ENCODE measurements at places on chromosomes 12 and 14.
A peak's percentile ranks its signal among the peaks of the same experiment; 100 is the strongest.

DNA sequence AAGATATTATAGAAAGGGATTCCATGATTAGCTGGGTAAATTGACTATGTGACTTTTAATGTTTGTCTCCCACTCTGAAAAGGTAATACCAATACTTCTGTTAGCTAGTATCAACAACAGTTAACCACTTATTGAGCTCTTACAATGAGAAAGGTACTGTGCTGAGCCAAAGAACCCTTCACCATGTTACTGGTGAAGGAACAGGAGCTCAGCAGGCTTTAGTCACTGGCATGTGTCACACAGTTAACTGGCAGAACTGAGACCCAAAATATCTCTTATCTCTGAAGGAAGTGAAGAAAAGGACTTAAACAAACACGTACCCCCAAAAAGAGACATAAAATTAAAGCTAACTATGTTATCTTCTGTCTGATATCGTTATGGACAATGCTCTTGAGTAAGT lies 170.6 kb downstream of the MED13L start:
- no peak for DNase-seq

GRCh38 chr14:70203686-70204085 lies 14.9 kb upstream of the SLC8A3 start:
- no peak for DNase-seq

GRCh38 chr14:83558946-83559345 lies 1971.0 kb upstream of the FLRT2 start:
- DNase-seq = no peak

DNA sequence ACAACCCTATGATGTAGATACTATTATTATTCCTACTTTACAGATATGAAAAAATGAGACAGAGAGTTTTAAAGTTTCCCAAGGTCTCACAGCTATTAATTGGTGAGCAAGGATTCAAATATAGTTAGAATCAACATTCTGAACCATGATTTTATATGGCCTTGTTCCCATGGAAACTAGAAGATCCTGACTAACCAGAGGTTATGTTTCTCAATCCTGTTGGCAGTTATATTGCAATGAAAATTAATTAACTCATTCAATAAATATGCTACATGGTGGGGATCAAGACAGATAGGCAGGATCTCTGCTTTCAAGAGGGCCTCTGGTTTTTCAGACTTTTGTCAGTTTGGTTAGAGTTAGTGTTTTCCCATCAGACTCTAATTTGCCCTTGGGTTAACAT lies 9.3 kb upstream of the FUT8 start:
- no peak for DNase-seq

GRCh38 chr12:12467264-12467663 lies 95.4 kb downstream of the DUSP16 start:
- peak; percentile 52 for DNase-seq

DNA sequence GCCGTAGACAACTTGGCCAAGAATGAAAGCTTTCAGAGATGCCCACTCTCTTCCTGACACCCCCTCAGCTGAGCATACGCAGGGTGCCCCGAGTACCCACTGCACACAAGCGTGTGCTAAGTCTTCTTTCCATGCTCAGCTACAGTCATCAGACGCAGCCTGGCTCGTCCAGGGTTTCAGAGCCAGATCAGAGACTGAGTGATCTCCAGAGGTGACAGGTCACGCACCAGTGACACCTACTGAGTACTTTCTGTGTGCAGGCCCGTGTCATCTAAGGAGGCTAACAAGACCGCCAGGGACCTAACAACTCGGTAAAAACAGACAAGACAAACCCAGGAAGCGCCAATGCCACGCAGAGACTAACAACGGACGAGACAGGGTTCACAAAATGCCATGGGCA lies 25.1 kb downstream of the STX2 start:
- DNase-seq = no peak

GRCh38 chr14:85613496-85613895 lies 83.6 kb downstream of the FLRT2 start:
- DNase-seq = no peak

DNA sequence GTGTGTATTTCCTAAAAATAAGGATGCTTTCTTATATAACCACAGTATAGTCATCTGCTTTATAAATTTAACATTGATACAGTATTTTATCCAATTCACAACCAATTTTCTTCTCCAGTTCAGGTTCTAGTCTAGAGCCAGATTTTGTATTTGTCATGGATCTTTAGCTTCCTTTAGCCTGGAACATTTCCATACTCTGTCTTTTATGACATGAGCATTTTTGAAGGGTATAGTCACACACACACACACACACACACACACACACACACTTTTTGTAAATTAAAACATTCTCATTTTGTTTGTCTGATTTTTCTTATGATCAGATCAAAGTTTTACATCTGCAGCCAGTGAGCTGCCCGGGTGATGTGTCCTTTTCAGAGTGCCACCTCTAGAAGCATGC lies 25.4 kb downstream of the CGRRF1 start:
- no peak for DNase-seq

DNA sequence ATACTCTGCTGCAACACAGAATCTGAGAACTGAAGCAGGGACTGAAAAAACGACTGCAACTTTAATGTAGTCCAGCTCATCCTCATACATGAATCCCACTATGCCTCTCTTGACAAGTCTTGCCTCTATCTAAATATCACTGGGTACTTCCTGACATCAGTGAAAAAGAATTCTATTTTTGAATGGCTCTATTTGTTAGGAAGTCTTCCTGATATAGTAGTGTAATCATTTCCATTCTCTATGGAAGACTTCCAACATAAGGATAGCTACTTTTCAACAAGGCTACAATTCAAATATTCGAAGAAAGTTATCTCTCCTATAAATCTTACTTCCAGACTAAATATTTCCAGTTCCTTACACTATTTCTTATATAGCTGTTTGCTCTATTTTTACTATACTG lies 167.5 kb downstream of the MDGA2 start:
- DNase-seq = no peak

GRCh38 chr12:131387281-131388163 lies 323.4 kb upstream of the SFSWAP start:
- no peak for DNase-seq

GRCh38 chr12:89636776-89637160 lies 71.9 kb downstream of the ATP2B1 start:
- no peak for DNase-seq
